Hepatocyte (in vitro differentiated cells): ENCODE measurements at places on chromosomes 5 and 9. TPM values are rescaled to one million over a fixed set of nuclear protein-coding genes. Genes with fewer than 3 reads are reported as not detected.

GRCh38 chr5:89968958-89969381 lies 440.6 kb downstream of the CETN3 start:
- no peak overlapping the region for H3K4me3 ChIP-seq
- DNase-seq, result no peak
- no peaks in the 10 kb centered on the region for H3K36me3 ChIP-seq

- no peaks in the 10 kb centered on the region for H3K27me3 ChIP-seq
- no peak for DNase-seq
- peak overlapping the region; percentile 72 for H3K27ac ChIP-seq
- H3K36me3 ChIP-seq, result no peaks in the 10 kb centered on the region
These were observed 22.1 kb upstream of the KIF2A start for GRCh38 chr5:62283861-62284260.

GRCh38 chr5:167305591-167306213 lies 985.7 kb upstream of the WWC1 start:
- DNase-seq, result no peak
- no peaks in the 10 kb centered on the region for H3K4me1 ChIP-seq
- no peaks in the 10 kb centered on the region for H3K36me3 ChIP-seq
- no peaks in the 10 kb centered on the region for H3K27me3 ChIP-seq

Gene PCDHB11
- total RNA-seq, result 0.92 and 2.1 TPM in 2 replicates

Gene FAM78A
- total RNA-seq, result 0.27 and 0.52 TPM in 2 replicates

Gene SPINK13
- not detected in 2 replicates for total RNA-seq

Gene STXBP1
- total RNA-seq, result 10.7 and 27.6 TPM in 2 replicates
